Cortex of kidney (tissue), 1 donor: ENCODE measurements at places on chromosomes 2 and 18.
A peak's percentile ranks its signal among the peaks of the same experiment; 100 is the strongest.

DNA sequence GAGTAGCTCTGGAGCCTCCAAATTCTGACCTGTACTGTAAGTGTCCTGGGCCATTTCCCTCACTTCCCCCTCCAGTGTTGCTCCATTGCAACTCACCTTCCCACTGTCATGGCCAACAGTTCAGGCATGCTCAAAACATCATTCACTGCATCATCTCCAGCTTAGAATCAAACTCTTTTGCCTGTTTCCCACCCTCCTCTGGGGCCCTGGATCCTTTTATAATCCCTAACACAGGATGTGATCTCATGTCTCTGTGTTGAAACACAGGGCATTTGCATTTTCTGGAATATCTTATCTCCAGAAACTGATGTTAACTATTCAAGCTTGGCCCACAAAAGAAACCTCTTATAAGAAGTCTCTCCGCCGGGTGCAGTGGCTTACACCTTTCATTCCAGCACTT, 3.0 kb downstream of the DPP4 start:
- DNase-seq = no peak

GRCh38 chr2:65701191-65701590, 268.8 kb upstream of the SPRED2 start:
- DNase-seq = no peak

DNA sequence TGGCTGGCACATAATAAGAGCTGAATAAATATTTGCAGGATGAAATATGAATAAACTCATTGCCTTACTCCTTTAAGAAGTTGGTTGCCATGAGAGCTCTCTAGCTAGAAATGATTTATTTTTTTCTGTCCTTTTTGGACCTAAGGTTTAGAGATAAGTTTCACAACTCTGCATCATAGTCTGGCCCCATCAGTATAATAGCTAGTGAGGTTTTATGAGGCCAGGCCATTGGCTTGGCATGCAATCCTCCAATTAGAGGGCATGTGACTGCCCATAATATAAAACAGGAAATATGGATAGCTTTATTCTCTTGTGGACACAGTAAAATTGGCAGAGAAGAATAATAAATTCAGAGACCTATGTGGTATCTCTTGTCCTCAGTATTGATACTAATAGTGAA, 26.2 kb upstream of the INSIG2 start:
- no peak for DNase-seq

- DNase-seq = no peak
Measured at GRCh38 chr18:3453540-3454364, 3.8 kb downstream of the TGIF1 start.

GRCh38 chr2:188410504-188411235, 119.0 kb downstream of the GULP1 start:
- DNase-seq = no peak

- no peak for DNase-seq
Measured at GRCh38 chr2:239597216-239597615, 196.4 kb upstream of the HDAC4 start.

DNA sequence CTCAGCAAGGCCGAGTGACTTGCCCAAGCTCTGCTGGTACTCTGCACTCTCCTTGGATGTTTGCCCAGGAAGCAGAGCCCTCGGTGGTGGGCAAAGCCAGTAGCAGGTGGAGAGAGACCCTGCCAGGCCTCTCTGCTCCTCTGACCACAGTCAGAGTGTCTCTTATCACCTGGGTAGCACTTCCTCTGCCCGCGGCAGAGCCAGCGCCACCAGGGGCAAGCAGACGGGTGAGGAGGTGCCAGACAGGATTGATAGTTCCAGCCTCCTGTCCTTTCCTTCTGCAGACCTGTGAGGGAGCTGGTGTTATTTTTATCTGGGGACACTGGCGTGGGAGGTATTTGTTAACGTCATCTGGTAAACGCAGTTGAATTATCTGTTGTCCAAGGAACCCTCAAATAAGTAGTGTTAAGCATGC, 152.9 kb downstream of the SMAD7 start:
- DNase-seq = no peak

DNA sequence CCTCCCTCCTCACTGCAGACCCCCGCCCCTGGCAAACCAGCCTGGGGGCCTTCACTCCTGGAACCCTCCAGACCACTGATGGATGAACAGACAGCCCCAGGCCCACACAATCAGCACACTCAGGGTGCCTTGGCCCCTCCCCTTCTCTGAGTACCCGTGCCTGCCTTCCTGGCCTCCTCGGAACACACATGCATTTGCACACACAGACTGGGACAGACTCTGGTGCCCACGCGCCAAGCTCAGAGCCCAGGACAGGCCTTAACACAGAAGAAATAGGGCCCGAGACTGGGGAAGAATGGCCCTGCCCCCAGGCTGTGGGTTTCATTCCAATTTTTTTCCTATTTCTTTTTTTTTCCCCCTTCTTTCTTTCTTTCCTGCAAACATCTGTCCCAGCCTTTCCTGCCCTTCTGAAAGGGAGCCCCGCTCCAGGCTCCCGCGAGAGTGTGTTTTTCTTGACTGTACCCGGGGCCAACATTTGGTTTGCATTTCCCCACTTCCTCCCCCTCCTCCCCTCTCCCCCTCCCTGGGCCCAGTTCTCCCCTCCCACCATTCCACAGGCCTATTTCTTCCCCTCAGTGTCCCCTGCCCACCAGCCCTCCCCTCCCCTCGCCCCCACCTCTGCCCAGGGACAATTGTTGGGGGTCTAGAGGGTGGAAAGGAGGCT, 618 bp upstream of the TNS1 start:
- DNase-seq = no peak

DNA sequence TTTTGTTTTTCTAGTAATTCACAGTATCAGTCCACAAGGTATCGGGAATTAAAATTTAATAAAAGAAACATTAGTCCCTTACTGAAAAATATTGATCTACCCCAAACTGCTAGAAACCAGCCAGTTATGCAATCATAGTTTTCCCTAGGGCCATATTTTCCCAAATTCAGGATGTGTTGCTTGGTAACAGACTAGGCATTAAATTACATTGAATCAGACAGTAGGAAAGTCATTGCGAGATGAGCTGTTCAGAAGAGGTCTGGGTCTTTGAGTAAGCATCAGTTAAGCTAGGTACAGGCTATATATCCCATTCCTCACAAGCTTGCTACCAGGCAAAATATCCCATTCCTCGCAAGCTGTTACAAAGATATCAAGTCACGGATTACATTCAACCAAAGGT, 123.0 kb upstream of the CCDC150 start:
- no peak for DNase-seq

DNA sequence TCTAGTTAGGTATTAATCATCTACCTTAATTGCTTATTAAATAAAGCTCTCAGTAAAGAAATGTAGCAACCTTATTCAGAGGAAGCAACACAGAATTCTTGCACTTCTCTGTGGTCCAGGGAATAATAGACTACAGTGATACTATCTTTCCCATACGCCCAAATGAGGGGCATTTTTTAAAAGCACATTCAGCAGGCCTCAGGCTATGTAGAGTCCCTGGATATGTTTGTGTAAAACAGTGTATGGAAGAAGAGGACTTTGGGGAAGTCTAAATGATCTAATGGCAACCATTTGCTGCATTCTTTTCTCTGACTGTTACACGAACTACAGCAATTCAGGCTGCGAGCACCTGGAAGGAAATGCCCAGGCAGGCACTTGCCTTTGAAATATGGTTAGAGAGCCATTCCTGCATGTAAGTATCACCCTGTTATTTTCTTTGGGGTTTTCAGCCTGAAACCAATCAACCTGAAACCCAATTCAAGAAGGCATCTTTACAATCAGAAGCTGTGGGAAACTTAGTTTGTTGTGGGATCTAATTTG, 1814.7 kb upstream of the CELF4 start:
- no peak for DNase-seq

DNA sequence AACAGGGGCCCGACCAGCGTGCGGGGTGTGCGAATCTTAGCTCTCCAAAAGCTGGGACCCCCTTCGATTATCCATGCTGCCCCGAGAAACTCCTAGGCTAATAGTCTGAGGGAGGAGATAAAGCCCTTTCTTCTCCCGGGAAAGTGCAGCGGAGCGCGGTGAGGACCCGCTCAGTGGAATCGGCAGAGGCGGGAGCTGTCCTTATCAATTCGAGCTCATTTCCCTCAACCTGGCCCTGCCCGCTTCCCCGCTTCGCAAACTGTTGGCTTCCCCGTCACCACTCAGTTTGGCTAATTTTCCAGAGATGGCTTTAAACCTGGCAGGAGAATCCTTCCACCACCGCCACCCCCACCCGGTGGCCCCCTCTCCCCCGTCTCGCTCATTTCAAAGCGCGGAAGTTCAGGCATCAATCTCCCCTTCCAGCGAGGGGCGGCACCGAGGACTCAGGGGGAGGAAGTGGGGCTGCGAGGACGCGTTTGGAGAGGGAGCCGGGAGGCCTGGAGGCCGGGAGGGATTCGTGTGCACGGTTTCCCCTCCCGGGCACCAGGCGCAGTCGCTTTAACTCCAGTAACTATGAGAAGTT, 1.6 kb downstream of the KLHL14 start:
- DNase-seq = peak; percentile 9

DNA sequence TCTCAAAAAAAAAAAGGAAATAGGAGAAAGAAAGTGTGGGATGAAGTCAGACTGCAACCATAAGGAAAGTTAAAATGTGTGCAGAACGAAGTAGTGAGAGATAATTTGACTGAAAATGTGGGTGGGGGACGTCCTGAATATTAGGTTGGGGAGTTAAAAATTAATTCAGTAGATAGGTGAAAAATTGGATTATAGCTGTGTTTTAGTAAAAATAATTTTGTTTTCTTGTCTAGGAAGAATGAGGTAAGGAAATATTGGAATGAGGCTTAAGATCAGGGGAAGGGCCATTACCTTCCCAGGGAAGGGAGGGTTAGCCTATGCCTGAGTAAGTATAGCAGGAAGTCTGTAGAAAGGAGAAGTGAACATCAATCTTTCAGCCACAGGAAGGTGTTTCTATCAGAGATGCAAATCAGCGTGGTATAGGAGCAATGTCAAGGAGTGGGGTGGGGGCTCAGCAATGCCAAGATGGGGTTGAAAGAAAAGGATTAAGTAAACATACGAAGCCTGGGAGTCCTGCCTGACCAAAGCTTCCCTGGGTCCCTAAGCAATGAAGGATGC, 250.9 kb downstream of the PIEZO2 start:
- DNase-seq = no peak

DNA sequence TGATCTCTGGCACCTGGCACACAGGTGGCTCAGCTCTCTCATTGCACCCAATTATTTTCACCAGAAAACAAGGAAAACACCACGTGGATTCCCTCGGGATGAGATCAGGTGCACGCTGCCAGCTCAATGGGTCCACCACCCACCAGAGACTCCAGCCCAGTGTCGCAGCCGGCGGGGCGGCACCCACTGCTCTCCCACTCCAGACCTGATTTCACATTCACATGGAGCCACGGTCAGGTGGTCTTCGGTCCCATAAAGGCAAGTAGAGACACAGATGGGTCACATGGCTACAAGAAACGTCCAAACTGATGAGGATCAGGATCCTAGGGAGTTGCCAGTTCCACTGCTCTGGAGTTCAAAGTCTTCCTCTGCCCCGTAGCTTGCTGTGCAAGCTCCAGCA, 217.6 kb downstream of the ANKRD30B start:
- no peak for DNase-seq

GRCh38 chr18:40866013-40866645, 1088.9 kb upstream of the PIK3C3 start:
- no peak for DNase-seq

DNA sequence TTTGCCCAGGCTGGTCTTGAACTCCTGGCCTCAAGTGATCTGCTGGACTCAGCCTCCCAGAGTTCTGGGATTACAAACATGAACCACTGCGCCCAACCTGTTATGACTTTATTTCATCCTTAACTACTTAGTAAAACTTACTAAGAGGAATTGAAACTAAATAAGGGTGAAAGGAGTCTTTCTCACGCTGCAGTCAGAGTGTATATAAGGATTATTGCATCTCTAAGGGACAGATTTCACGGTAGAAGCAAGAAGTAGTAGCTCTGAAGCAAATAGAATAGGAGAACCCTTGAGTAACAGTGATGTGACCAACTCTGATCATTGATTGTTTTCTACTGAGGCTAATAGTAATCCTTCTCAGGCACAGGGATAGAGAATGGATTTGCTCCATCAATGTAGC, 960.1 kb downstream of the CPS1 start:
- DNase-seq = no peak

DNA sequence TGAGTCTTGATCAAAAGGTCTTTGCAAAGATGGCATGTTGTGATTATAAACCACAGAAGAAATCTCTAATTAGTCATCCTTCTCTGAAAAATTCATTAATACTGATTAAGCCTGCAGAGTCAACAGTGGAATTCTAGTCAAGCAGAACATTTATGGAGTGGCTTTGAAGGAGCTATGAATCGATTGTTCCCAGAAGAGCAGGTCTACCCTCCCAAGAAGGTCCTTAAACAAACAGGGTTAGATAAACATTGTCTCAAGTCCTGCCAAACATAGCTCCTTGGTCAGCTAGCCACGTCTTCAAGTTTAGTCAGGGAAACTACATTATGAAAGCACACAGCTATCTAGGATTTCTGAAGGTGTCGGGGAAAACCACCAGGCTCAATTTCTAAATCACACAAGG, 88.9 kb downstream of the ITGA4 start:
- DNase-seq = no peak

GRCh38 chr2:112814278-112814677, 22.3 kb downstream of the IL1B start:
- no peak for DNase-seq

DNA sequence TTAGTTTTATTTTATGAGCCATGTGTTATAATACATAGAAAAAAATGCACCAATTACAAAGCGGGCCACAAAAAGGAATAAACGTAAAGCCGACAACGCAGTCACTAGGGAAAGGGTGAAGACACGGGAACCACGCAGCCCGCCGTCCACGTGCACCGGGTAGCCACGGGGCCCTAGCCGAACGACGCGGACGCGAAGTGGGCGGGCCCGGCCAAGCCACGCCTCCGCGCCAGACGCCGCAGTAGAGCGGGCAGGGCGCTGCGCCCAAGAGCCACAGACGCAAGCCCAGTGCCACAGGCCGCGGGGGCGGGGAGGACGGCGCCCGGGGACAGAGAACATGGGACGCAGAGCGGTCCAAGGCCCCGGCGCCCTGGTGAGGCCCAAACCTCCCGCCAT, at the start of gene DUSP28:
Gene DUSP28, plus strand, starts transcription at position 274 of the 396 bp plus-strand sequence. CDS start 328 bp downstream, outside the sequence.
- no peak for DNase-seq

DNA sequence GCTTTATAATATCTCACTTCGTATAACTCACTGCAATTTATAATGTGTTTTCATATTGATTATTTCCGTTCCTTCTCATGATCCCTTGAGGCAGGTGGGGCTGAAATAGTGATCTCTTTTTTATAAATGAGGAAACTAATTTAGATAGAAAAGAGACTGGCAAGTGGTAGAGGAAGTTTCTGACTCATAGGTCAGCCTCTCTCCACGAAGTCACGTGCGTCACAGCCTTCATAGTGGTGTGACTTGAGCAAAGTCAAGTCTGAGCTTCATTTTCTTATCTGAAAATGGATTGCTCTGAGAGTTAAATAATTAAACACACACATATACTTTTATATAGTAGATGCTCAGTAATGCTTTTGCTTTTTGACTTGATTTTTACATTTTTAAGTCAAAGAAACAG, 19.9 kb downstream of the ABCG5 start:
- no peak for DNase-seq

DNA sequence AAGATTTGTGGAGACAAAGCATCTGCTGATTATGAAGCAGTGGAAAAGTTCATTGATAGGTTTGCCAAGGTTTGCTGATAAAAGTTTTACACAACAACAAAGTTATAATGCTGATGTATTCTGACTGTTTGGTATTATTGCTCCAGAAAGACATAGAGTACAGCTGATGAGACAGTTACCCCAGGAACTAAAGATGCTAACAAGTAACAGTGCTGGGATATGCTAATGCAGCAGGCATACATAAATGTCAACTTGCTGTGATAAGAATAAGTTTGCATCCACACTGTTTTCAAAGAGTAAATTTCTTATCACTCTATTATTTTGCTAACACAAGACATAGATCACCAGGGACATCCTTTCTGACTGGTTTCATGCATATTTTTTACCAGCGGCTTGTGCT, 1221.3 kb upstream of the CELF4 start:
- no peak for DNase-seq
